NCI-H524 (cell line): ENCODE measurements at places on chromosomes 4 and X.
A peak's percentile ranks its signal among the peaks of the same experiment; 100 is the strongest.

- no peak for DNase-seq
Observed at GRCh38 chrX:11557120-11557519, 108.6 kb downstream of the ARHGAP6 start.

GRCh38 chrX:141811438-141811837 lies 26.7 kb upstream of the MAGEC3 start:
- no peak for DNase-seq

DNA sequence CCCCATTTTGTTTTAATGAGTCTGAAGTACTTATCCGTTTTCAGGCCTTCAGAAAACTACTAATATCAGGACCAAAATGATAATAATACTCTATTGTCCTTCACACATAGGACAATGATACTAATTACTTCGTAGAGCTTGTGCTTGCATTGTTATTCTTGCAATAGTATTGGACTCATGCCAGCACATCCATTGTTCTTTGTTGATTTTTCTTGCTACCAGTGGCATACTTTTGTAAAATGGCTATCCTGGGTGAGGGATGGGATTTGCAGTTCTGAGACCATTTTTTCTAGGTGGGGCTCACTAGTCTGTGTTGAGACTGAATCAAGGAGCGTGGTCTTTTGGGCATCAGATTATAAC lies 195.3 kb downstream of the MAML3 start:
- no peak for DNase-seq

DNA sequence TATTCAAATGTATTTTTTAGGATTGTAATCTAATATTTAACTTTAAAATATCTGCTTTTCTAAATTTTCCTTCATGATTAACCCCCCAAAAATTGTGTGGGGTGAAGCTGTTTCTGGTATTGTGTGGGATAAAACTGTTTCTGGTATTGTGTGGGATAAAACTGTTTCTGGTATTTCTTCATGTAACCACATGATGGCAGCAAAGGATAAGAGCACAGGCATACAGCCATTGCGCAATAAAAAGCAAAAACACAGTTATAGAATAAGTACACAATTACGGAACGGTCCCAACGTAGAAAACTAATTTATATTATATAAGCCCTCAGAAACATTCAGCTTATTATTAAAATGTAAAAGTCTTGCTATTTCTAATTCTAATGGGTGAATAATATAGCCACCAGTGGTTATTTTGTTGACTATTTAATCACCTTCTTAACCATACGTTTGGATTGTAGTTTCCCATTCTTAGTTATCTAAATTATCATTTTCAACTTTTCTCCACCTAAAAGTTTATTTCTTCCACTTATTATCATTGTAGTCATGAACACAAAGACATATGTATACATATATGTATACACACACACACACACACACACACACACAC lies 333.9 kb upstream of the FSTL5 start:
- DNase-seq, result peak; percentile 5

GRCh38 chr4:158996669-158997074 lies 106.2 kb upstream of the RAPGEF2 start:
- DNase-seq, result no peak

DNA sequence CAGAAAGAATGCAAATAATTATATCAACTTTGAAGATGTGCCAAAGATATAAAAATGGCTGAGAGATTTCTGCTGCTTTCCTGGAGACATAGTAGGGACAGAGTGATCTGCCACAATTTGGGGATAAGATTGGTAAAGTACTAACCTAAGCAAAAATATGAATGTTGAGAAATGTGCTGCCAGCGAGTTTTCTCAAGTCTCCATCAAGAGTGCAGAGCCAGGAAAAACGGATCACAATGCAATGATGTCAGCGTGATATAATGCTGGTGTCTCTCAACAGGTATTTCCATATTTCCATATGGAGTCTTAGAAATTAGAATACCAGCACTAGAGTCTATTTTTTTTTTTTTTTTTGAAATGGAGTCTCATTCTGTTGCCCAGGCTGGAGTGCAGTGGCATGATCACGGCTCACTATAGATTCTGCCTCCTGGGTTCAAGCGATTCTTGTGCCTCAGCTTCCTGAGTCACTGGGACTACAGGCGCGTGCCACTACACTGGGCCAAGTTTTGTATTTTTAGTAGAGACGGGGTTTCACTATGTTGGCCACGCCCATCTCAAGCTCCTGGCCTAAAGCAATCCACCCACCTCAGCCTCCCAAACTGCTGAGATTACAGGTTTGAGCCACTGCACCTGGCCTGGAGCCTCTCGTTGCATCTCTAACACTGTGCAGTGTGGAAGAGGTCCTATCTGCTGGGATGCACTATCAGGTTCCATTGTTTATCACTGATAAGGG lies 893.5 kb downstream of the TRIML1 start:
- DNase-seq, result no peak

DNA sequence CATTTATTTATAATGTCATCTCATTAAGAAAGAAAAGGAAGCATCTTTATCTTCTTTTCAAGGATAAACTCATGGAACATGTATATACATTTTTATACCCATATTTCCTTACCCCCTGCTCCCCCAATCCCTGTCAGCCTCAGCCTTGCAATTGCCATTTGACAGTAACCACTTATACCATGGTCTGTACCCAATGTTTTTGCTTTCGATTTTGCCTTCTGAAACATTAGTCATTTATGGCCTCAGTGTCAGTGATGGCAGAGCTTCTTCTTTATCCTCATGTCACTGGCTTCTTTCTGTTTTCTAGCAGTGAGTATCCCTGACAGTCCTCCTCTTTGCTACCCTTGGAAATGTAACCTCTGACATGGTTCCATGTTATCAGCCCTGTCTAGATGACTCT lies 228.4 kb downstream of the SPRY1 start:
- no peak for DNase-seq

DNA sequence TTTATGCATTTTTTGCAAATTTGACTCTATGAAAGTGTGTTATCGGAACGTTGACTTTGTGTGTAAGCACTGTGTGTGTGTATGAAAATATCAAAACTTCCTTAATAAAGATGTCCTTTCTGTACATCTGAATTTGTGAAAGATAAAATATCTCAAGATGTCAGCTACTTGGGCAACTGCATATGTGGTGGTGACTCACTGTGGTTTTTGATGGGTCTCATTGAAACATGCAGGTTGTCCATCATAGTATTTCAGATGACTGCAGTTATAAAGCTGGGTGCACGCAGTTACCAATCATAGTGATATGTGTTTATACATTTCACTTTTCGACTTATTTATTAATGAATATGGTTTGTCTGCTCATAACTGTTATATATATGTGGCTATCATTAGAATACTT lies 19.7 kb upstream of the BBS12 start:
- no peak for DNase-seq

- DNase-seq, result peak; percentile 42
Observed at GRCh38 chr4:107930821-107931774, at the start of gene CYP2U1. CYP2U1 (plus strand) TSS chr4:107931549; CDS start chr4:107931644, 95 bp downstream.

GRCh38 chr4:76429636-76430035 lies 5.4 kb upstream of the SHROOM3 start:
- DNase-seq, result no peak

DNA sequence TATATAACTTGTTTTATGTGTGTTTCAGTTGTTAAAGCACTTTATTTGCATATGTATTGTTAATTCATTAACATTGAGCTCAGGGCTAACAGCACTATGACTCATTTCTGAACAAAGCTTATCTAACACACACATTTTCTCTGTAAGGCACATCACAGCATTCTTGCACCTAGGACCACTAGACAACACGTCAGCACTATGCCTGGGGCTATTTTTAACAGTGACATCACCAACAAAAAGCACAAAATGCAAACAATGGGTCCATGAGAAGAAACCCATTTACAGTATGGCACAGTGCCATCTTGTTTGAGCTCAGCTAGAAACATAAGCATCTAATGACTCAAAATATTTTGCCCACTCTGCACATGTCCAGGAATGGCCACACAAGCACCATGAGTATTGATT lies 124.4 kb downstream of the RELL1 start:
- no peak for DNase-seq

GRCh38 chrX:106692425-106693065 lies 34.0 kb upstream of the RNF128 start:
- DNase-seq, result no peak

GRCh38 chr4:107866726-107867125 lies 42.0 kb downstream of the SGMS2 start:
- DNase-seq, result no peak

DNA sequence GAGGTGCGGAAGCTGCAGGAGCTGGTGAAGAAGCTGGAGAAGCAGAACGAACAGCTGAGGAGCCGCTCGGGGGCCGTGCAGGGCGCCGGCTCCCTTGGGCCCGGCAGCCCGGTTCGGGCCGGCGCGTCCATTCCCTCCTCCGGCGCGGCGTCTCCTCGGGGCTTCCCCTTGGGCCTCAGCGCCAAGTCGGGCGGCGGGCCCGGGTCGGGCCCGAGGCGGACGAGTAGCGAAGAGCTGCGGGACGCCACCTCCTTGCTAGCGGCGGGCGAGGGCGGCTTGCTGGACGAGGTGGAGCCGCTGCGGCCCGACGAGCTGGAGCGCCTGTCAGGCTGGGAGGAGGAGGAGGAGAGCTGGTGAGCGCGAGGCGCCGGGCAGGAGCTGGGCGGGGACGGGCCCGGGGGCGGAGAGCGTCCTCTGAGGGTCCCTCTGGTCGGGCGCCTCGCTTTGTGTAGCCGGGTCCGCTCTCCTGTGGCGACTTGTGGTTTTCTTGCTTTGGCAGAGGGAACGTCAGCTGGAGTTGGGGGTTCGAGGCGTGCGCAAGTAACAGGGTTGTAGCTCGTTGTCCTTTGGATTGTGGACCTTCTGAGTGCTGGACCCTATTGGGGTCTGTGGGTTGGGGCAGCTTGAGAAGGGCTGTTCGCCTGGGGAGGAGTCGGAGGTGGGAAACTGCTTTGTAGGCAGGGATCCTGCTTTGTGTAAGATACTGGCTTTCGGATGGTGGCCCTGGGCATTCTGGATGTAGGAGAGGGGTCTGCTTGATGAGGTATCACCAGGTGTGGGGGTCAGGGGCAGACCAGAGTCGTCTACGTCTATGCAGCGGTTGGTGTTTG lies 662 bp downstream of the SLAIN2 start:
- peak; percentile 41 for DNase-seq
